ENCODE measurements at places on chromosomes 12 and 14.

DNA sequence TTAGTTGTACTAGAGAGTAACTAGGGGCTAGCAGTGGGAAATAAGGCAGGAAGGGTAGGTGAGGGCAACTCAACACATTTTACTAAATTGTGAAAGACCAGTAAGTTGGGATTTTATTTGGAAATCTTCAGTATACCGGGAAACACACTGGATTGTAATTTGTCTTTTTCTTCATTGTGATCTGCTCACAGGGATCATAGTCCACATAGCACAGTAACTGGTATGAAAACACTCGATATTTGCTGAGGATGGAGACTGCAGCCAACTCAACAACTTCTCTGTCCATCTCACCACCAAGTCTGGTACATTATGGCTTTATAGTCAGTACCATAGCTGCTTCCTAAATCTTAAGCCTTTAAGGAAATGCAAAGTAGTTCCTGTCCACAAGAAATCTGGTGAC is 2.5 kb downstream of the SLIRP start:
- DNase-seq: no peak

DNA sequence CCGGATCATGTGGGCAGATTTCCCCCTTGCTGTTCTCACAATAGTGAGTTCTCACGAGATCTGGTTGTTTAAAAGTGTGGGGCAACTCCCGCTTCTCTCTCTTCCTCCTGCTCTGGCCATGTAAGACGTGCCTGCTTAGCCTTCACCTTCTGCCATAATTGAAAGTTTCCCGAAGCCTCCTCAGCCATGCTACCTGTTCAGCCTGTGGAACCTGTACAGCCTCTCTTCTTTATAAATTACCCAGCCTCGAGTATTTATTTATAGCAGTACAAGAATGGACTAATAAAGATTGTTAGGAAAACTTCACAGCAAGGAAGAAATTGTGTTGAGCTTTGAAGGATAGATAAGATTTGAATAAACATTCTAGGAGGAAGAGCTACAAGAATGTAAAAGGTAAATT is 52.1 kb downstream of the KDM5A start:
- no peak for DNase-seq

DNA sequence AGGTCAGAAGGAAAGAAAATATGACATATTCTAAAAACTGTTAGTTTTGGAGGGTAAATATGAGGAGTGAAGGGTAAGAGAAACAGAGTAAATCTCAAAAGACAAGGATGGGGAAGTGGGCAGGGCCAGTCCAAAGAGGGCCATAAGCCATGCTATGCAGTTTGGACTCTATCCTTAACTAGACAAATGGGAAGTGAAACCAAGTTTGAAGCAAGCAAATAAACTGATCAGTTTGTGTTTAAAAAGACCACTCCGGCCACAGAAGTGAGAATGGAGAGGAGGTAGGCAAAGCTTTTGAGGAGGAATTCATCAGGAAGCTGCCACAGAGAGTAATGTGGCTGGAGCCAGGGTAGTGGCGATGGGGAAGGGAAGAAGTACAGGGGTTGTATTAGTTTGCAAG is 37.5 kb upstream of the DAAM1 start:
- no peak for DNase-seq

DNA sequence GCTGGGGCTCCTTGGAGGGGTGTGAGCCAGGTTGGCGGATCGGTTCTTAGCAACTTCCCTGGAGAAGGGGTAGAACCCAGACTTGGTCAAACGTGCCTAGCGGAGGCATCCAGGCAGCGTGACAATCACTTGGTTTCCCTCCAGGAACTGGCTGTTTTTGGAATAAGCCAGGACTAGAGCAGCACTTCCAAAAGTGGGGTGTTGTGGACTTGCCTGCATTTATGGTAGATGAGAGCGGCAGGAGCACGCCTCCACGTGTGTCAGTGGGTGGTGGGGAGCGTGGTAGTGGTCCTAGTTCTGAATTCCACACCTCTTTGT is 2.8 kb downstream of the PRMT8 start:
- DNase-seq: no peak

DNA sequence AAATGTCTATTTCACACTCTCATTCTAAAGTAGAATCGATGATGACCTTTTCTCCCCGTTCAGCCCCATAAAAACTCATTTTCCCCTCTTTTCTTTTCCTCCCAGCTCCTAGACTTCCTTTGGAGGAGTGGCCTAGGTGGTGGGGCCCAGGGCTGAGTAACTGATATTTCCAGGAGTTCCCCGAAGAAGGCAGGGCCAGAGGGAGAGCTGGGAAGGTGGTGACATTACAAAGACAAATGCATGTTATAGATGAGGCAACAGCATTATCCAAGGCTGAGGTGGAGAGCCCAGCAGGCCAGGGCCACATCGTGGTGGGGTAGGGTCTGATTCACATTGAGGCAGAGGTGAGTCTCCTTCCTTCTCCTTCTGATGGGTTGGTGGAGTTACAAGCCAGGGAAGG is 22.2 kb upstream of the HDAC7 start:
- no peak for DNase-seq

- DNase-seq: no peak
Measured at GRCh38 chr12:13161172-13161571, 35.4 kb upstream of the EMP1 start.

GRCh38 chr14:23572836-23573235 is 5.2 kb upstream of the AP1G2 start:
- no peak for DNase-seq

GRCh38 chr12:48454667-48455066 is 17.7 kb upstream of the ANP32D start:
- no peak for DNase-seq

GRCh38 chr14:20820063-20820904 is 17.6 kb upstream of the RNASE1 start:
- no peak for DNase-seq

GRCh38 chr14:101973356-101973755 is 9.0 kb downstream of the DYNC1H1 start:
- no peak for DNase-seq

DNA sequence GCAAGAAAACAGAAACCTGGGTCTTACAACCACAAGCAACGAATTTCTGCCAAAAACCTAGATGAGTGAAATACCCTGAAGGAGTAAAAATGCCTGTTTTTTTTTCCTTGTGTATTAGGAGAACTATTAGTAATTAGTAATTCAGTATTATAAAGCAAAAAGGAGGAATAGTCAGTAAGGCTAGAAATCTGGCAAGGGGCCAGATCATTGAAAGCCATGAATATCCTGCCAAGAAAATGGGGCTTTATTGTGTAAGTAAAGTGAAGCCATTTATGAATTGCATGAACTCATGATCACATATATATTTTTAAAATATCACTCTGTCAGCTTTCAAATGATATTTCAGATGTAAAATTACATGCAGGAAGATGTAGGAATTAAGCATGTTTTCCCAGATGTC is 57.9 kb downstream of the TXNDC16 start:
- DNase-seq: no peak

- no peak for DNase-seq
Measured at GRCh38 chr12:42483521-42483790, 106.1 kb downstream of the PRICKLE1 start.

DNA sequence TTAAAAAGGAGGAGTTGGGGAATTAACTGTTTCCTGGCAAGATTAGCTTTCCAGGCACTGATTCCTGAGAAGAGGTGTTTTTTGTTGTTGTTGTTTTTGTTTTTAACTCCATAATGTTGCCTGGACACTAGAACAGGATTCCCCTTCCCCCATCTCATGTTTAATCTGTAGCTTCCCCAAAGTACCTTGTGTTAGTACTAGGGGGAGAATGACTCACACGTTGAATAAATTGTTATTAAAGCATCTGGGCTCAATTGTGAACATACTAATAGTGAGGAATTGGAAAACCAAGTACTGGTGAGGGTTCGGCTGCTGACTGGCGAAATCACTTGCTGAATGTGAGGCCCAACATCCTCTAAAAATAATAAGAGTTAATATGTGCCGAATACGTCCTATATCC is 1.3 kb upstream of the GNG2 start:
- DNase-seq: no peak

- peak; percentile 35 for DNase-seq
Measured at GRCh38 chr14:33120341-33120740, 181.7 kb downstream of the NPAS3 start.

DNA sequence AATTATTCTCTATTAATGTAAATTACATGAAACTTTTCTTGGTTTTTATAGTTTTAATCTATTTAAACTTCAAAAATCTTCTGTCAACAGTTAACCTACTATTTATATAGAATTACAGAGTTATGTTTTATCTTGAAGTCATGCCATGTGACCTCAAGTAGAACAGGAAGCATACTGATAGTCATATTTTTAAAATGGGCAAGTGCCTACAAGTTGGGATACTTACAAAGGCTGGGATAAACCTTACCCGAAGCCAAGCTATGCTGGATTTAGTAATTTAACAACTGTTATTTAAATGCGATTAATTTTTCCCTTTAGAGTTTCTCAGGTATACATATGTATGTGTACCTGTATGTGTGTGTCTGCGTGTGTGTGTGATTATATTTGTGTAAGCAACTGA is 266.9 kb downstream of the RASSF9 start:
- DNase-seq: no peak

GRCh38 chr14:44507183-44507582 is at the start of gene FSCB:
TSS of gene FSCB (minus strand) at chr14:44507283. CDS start at chr14:44506987, 296 bp downstream.
- no peak for DNase-seq

GRCh38 chr12:45532113-45532512 is 197.4 kb upstream of the ARID2 start:
- DNase-seq: no peak

- no peak for DNase-seq
Measured at GRCh38 chr14:95185033-95185766, 27.9 kb upstream of the DICER1 start.

- DNase-seq: no peak
Measured at GRCh38 chr14:59905188-59905587, 14.8 kb upstream of the LRRC9 start.

GRCh38 chr12:54973556-54973955 is 11.0 kb downstream of the TESPA1 start:
- DNase-seq: no peak

DNA sequence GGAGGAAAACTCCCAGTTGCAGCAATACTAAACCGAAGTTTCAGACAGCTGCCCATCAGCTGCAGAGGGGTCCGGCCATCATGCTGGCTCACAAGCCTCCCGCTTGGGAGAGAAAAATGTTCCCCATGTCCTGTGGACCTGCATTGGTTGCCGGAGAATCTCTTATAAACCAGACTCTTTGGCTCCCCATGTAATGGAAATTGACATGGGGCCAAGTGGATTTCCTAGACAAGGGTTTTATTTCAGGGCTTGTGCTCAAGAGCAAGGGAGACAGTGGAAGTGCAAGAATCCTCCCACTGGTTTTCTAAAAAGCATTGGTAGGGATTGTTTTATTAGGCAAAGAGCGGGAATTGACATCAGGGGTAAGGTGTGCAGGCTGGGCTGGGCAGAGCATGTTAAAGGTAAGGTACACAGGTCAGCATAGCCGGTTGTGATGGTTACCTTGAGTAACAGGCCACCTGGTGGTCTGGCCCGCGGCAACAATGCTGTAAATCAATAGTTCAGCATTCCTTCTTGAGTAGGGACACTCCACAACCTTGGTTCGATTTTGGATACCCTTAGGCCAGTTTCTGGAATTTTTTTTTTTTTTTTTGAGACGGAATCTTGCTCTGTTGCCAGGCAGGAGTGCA is 135.4 kb downstream of the UNC79 start:
- DNase-seq: no peak

DNA sequence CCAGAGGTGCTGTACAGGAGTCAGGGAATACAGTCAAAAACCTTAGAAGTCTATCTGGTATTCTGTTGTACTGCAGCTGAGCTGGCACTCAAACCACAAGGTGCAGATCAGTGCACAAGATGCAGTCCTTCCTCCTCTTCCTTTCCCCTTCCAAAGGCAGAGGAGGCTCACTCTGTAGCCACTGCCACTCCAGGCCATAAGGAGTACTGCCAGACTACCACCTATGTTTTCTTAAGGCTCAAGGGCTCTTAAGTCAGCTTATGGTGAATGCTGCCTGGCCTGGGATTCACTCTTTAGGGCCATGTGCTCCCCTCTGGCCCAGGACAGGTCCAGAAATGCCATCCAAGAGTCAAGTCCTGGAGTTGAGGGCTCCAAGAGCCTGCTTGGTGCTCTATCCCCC is 200.3 kb downstream of the CRADD start:
- DNase-seq: no peak

- DNase-seq: no peak
Measured at GRCh38 chr12:24803430-24804245, 145.3 kb downstream of the BCAT1 start.

GRCh38 chr12:111720457-111720856 is 34.6 kb downstream of the ACAD10 start:
- no peak for DNase-seq

GRCh38 chr14:99576304-99576703 is 27.7 kb downstream of the CCDC85C start:
- DNase-seq: no peak

- no peak for DNase-seq
Measured at GRCh38 chr12:52903855-52904508, 894 bp downstream of the KRT8 start.

DNA sequence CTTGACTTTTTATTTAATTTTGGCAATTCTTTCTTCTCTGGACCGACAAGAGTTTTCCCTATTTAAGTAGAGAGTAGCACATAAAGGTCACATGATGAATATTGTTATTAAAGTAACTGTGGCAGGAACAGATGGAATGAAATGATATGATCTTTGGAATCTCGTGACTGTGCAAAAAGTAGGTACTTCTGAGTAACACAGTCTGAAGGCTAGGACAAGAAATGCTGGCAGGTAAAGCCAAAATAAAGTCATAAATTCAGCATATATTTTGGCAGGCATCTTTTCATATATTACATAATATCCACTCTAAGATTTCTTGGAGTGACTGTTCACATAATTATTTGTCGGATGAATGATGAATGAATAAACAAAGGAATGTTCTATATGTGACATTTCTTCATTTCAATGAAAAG is 121.4 kb downstream of the EFCAB11 start:
- no peak for DNase-seq

DNA sequence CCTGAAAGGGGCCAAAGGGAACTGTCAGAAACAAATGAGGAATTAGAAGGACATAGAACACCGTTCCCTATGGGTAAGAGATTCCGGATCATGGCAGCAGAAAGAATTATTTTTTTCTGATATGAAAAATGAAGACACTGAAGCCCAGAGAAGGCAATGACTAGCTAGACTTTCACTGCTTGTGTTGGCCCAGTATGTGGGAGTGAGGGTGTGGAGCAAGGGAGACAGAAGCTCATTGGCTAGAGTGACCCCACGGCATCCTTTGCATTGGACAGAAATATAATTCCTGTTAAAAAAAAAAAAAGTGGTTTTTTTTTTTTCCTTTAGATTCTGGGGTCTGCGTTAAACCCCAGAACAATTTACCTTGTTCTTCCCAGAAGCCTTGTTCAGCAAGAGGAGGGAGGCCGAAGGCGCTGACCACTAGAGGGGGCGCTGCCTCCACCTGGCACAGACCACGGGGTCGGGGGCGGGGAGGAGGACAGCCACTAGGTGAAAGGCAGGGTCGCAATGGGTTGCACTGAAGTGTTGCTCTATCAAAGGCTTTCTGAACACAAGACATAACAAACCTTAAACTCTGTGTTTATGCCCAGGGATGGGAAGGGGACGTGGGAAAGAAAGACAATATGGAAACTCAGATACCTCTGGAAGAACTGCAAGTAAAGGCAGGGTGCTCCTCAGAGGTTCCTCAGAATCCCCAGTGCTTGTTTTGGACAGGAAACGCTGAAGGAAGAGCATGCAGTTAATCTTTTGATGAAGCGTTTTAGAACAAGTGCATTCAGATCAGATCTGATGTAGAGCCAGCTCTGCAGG is 156.8 kb downstream of the KCNA5 start:
- DNase-seq: no peak

Measured in GM04503 (cell line).